Kidney tubule cell (primary cell): ENCODE measurements at places on chromosomes 2 and 18.

DNA sequence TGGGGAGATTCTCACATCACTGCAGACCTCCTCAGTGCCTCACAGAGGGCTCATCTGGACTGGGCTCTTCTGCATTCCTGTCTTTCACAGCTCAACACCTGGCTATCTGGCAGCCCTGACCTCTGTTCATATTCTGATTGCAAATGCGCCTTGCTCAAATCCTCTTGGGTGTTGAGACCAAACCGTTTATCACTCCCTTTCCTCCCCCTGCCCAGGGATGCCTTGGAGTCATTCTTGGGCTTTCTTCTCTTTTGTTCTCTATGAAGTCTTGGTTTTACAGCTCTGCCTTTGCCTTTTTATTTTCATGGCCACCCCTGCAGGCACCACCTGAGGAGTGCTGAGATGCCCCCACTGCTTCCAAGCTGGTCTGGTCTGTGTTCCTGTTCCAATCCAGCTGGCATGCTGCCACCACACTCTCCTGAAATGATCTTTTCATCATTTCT is 26.3 kb downstream of the TUBB6 start:
- DNase-seq: no peak

- peak; percentile 66 for DNase-seq
Measured at GRCh38 chr2:129935118-129935517, 44.3 kb upstream of the RAB6C start.

DNA sequence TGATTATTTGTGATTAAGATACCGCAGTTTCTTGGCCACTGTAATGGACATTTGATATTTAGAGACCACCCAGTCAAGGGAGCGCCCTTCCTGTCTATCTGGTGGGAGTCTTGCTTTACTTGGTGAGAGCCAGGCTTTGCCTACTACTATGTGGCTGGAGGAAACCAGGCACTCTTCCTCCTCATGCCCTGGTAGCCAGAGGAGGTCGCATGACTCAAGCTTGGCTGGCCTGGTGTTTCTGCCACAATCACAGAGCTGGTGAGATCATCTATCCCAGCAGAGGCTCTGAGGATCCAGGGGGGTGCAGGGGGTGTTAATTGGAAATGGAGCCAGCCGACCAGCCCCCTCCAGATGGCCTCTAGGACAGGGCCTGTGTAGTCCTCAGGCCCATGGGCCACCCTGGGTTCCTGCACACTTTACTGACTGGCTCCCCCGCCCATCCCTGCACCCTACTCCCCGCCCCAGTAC is 46.8 kb upstream of the BIN1 start:
- DNase-seq: peak; percentile 94

DNA sequence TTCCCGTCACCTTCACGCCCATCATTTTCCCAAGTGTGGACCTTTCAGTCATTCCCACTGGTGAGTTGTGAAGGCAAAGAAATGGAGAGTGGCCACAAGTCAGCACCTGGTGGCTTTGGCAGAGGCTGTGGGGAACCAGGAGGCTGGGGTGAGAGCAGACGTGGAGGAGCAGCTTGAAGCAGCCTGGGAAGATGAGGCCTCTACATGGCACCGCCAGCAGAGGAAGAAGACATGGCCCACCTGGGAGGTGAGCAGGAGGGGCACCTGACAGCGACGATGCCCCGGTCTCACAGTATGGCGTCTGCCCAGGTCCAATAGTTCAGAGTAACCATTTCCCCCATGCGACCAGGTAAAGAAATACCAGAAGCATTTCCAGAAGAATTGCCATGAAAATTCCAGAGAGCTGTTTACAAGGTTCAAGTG is 69.0 kb downstream of the TPO start:
- no peak for DNase-seq

DNA sequence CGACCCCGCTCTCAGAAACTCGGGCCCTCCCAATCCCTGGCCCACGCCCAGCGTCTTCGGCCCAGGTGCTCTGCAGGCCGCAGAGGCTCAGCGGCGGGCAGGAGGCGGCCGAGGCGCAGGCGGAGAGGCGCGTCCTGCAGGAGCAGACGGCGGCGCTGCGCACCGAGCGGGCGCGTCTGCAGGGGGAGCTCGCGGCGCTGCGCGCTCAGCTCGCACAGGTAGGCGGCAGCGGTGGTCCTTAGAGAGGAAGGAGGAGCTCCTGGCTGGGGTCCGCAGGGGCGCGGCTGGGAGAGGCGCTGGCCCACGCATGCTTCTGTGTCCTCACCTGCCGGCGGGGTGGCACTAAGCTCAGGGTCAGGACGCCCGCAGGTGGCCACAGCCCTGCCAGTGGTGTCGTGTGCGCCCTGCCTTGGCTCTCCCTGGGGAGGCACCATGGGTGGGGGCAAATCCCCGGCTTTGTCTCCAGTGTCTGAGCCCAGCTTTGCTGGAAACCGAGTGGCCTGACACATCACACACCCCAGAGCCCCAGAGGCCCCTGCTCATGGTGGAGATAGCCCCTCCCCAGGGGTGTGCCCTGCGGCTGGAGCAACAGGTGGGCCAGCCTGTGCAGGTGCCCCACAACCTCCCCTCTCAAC is 14.9 kb upstream of the SNED1 start:
- peak; percentile 53 for DNase-seq

- no peak for DNase-seq
Measured at GRCh38 chr2:162368494-162368893, 24.6 kb downstream of the GCA start.

GRCh38 chr2:173195100-173195499 is 119.5 kb downstream of the MAP3K20 start:
- DNase-seq: no peak

DNA sequence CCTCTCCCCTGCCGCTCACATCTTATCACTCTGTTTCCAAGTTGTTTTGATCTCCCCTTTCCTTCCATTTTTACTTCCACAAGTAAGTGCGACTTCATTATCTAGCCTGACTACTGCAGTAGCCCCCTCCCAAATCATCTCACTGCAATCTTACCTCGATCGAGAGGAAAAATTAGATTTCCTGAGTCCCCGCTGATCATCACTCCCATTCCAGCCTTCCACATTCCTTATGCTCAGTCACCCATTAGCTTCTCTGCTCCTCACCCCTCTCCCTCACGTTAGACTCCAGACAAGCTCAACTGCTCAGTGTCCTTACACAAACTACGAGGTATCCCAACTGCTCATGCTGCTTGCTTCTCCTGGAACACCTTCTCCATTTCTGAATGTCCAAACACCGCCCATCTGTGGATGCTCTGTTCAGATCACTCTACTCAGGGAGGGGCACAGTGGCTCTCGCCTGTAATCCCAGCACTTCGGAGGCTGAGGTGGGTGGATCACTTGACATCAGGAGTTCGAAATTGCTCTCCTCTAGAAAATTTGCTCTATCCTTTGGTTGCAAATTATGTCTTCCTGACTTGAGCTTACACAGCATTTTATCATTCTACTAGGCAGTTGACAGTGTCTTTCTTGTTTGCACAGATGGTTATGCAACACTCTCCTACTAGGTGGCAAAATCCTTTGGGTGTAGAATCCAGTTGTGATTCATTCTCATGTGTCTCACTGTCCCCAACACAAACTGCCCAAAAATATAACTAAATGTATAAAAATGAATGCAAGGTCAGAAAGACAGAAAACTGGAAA is 96.5 kb downstream of the INO80D start:
- DNase-seq: peak; percentile 76

DNA sequence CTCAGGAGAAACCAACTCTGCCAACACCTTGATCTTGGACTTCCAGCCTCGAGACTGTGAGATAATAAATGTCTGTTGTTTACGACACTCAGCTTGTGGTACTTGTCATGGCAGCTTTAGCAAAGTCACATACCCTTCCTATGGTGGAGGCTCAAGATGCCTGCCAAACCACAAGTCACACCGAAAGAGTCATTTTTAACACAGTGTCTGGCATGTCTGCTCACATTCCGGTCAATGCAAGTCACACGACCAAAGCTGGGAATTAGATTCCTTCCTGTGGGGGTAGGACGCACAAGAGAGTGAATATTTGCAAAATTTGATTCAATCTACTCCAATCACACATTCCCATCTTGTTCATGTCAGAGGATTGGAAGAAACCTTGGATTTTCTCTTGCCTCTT is 24.6 kb downstream of the KCNE4 start:
- DNase-seq: peak; percentile 90

GRCh38 chr2:241871538-241872312 is 2.2 kb downstream of the RTP5 start:
- DNase-seq: no peak

GRCh38 chr2:230011617-230012016 is 57.1 kb downstream of the SLC16A14 start:
- no peak for DNase-seq

DNA sequence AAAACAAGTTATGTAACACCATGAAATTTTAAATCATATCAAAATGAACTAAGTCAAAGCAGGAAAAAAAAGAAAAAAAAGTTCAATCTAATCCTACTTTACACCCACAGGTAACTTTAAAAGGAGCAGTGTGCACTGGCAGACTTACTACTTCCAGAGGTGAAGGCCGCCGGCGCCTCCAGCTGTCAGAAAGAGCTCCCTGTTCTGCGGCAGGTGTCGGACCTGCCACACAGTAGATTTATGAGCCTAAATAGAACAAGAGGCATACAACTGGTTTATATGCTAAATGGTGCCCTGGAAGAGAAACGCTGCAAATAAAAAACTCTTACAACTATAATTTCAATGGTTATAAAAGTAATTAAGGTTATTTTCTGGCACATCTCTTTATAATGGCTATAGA is 23.1 kb upstream of the PNO1 start:
- DNase-seq: no peak

GRCh38 chr18:55245211-55245614 is 286.0 kb upstream of the CCDC68 start:
- no peak for DNase-seq

GRCh38 chr2:239917957-239918481 is 107.1 kb downstream of the NDUFA10 start:
- DNase-seq: no peak

DNA sequence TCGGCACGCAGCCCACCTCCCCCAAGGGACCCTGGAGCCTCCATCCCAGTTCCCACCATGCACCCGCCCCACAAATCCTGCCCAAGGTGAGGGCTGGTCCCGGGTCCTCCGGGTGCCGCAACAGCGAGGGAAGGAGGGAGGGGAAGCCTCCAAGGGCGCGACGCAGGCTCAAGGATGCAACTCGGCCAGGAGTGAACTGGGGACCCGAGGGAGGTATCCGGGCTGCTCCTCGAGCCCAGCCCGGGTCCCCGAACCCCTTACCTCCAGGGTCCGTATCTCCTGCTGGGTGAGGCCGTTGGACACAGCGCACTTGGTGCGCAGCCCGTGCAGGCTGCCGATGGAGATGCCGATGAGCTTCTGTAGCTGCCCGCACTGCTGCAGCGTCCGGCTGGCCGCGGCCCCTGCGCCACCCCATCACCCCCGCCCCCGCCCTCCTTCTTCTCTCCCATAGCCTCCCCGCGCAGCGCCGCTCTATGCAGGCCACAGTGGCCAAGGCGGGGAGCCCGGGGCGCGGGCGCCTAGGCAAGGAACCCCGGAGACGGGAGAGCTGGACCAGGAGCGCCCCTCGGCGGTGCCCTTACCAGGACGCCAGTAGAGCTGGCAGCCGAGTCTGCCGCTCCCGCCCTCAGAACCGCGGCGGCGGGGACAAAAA is 124.1 kb downstream of the ANKRD30BL start:
- peak; percentile 26 for DNase-seq

DNA sequence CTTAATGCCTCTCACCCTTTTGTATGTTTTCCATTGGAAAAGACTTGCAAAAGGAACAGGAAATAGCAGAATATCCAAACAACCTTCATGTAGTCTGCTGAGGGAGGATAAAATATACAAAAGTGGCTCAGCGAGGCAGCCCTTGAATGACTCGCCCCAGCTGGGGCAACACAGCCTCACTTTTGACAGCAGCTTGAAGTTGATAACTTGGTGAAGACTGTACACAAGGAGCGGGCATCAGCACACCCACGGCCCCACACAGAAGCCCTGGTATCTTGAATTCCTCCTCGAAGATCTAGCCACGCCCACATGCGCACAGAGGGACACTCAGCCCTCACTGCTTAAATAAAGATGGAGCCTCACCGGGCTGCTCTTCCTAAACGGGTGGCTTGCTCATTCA is 161.0 kb downstream of the IRS1 start:
- no peak for DNase-seq

DNA sequence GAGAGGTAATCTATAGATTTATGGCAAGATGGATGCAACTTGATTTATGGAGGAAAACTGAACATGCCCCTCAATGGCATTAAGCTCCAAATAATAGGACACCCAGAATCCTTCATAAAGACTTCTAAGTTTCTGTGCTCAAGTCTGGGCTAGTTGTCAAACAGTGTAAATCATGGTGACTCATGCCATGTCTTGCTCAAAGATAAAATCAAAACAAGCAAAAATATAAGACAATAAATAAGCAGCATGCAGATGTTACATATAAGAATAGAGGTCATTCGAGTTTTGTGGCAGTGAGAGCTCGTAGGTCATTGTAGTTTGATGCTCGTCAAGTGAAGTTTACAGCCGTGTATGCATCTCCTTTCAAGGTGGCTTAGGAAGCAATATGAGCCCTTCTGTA is 403.2 kb downstream of the THSD7B start:
- peak; percentile 17 for DNase-seq

GRCh38 chr2:224159345-224159928 is 120.4 kb upstream of the SERPINE2 start:
- no peak for DNase-seq

- DNase-seq: no peak
Measured at GRCh38 chr2:175766880-175767279, 235.2 kb downstream of the LNPK start.

DNA sequence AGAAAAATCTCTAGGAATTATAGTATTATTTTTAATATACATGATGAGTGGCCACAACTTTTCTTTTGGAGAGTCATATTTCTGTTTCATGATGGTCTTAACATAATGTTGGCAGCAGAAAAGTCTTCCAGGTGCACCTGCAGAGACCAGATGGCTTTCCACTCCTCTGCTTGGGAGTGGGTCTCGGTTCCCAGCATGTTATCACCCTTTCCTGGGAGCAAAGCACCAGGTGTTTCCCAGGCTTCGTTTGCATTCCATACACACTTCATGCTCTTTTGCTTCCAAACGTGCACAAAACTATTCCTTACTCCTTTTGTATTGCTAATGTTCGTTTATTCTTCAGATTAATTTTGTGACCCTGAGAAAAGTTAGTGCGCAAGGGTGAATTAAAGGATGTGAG is 305.2 kb downstream of the CDH2 start:
- DNase-seq: no peak

- DNase-seq: no peak
Measured at GRCh38 chr2:23767876-23768621, 158.9 kb downstream of the ATAD2B start.

GRCh38 chr2:23375448-23375847 is 9.5 kb upstream of the KLHL29 start:
- DNase-seq: peak; percentile 24

DNA sequence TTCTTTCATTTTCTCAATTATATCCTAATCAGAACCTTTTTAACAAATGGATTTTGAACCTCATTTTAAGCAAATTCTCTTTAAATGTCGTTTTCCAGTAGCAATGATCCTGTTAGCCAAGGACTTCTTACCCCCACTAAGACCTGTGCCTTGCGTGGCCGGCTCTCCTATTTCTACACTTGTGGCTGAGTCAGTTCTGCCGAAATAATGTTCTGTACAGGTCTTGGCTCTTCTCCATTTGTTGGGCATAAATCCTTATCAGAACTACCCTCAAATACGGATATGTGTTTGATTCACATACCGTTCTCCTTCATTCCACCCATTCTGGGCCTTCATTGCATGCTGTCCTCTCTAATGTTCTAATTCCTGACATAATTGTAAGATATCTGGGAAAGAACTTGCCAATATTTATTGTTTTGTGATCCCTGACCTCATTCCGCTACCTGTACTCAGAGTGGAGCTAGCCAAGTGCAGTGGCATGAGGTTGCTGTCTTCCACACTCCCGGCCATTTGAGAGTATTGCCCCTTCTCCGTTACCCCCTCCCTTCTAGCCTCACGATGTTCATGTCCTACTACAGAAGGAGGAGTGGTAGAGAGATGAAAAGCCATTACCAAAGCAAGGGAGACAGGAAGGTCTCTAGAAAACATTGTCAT is 78.7 kb downstream of the MYOM1 start:
- DNase-seq: no peak
